Muscle of back (tissue), 13 donors: ENCODE measurements at places on chromosomes 2 and 18. TPM values are rescaled to one million over a fixed set of nuclear protein-coding genes. Genes with fewer than 3 reads are reported as not detected.

GRCh38 chr18:57780318-57780705 lies 22.8 kb downstream of the ATP8B1 start:
- peak; percentile 79 for DNase-seq

EEF1B2 gene
- 994 TPM for polyA plus RNA-seq

DNA sequence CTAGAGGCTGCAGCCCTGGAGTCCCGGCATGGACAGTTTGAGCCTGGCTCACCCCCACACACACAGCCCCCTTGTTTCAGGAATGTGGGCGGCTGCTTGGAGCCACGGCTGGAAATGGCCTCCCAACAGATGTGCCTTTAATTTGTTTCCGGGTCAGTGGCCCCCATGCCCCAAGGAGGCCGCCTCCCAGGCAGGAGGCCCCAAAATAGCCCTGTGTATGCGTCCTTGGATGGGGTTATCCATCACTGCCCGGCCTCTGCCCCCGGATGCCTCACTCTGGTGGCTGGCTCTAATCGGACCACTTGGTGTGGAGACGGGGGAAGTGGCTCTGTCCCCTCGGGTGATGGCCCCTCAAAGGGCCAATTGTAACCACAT lies 151.9 kb upstream of the MYCN start:
- DNase-seq = no peak

RIT2 gene
- not detected for polyA plus RNA-seq

DPP4 gene
- polyA plus RNA-seq = 24.2 TPM

GRCh38 chr18:48430150-48430549 lies 21.0 kb upstream of the ZBTB7C start:
- DNase-seq = no peak

DNA sequence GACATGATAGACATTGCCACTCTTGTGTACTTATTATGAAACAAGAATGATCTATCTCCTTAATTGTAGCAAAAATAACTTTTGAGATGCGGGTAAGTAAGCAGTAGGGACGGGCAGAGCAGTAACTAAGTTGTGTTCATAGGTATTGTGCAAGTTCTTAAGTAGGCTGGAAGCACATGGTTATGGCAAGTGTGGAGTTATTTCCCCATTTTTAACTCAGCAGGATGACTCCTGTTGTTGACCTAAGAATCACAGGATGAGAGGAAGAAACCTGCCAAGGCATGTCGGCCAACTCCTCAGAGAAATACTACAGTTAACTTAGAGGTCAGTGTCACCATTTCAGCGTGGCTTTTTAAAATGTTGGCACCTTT lies 51.1 kb upstream of the FN1 start:
- DNase-seq = no peak

GRCh38 chr2:105771836-105772235 lies 27.1 kb downstream of the NCK2 start:
- DNase-seq = peak; percentile 66

GRCh38 chr2:8277921-8278571 lies 403.8 kb upstream of the ID2 start:
- no peak for DNase-seq

DNA sequence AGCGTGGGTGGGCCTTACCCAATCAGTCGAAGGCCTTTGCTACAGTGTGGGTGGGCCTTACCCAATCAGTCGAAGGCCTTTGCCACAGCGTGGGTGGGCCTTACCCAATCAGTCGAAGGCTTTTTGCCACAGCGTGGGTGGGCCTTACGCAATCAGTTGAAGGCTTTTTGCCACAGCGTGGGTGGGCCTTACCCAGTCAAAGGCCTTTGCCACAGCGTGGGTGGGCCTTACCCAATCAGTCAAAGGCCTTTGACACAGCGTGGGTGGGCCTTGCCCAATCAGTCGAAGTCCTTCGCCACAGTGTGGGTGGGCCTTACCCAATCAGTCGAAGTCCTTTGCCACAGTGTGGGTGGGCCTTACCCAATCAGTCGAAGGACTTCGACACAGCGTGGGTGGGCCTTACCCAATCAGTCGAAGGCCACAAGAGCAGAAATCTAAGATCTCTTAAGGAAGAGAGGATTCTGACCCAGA lies 16.3 kb upstream of the GAL3ST2 start:
- no peak for DNase-seq

CFAP65 gene
- not detected for polyA plus RNA-seq
